ENCODE measurements at places on chromosomes 11 and 22.

- no peak for DNase-seq
Observed at GRCh38 chr22:36325154-36326031, 62.4 kb downstream of the MYH9 start.

GRCh38 chr11:80155412-80156017 is 714.7 kb upstream of the TENM4 start:
- DNase-seq: no peak

DNA sequence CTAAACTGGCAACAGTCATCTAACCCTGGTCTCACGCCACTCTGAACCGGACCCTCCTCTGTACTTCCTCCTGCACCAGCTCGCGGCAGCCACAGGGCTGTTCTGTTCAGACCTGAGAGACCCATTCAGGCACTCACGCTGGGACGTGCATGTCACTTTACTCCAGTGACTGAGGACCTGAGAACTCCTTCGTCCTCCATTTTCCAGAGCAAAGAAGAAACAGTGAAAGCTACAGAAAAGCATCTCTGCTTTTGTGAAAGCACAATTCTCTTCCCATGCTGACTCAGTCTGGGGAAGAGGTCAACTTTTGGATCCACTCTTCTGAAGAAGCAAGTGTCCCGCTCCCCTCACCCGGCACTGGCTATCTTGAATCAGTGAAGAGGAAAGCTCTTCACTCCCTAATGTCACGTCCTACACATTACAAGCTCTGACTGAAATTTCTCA is 24.5 kb downstream of the PISD start:
- no peak for DNase-seq

DNA sequence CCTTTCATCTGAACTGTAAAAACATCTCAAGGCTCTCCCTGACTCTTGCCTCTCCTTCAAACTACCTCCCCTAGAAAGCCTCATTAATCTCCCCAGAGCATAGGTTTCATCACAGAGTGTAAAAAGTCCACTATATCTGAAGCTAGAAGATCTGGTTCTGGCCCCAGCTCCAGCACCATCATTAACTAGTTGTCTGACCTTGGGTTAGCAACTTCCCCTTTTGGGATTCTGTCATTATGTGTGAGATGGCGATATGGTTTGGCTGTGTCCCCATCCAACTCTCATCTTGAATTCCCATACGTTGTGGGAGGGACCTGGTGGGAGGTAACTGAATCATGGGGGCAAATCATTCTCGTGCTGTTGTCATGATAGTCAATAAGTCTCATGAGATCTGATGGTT is 97.3 kb downstream of the KCNC1 start:
- no peak for DNase-seq

DNA sequence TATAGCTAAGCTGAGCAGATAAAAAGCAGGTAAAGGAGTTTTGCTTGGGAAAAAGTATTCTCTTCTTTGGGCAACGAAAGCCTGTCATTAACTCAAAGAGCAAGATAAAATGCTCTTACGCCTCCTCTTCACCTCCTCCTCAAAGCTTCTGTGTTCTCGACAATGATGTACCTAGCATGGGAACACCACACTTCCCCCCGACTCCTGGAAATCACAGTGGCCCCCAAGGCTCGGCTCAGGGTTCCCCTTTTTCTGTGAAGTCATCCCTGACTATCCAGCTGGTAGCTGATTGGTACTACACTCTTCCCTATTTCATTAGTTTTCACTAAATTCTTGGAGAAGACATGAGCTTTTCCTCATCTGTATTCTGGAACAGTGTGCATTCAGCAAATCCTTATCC is 336.1 kb downstream of the LARGE1 start:
- DNase-seq: no peak

DNA sequence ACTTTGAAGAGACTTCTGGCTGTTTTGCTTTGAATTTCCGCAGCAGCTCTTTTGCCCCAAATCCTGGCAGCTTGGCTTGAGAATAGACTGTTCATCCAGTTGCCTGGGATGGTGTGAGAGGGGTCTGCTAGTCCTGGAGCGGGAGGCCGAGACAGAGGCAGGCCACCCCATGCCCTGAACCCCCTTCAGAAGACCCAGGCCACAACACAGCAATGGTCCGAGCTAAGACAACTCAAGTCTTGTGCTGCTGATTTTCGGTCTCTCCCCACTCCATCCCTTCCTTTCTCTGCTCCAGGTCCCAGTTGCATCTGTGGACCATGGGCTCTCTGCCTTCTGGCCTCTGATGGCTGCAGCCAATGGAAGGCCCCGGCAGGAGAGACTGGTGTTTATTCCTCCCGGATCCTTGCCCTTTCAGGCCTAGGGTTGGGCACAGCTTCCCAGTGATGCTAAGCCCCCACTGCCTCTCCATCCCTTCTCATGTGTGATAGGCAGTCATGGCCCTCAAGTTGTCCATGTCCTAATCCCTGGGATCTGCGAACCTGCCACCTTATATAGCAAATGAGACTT is 31.9 kb upstream of the TP53I11 start:
- DNase-seq: no peak

GRCh38 chr22:45336971-45337431 is 27.3 kb downstream of the FAM118A start:
- DNase-seq: no peak

- DNase-seq: no peak
Observed at GRCh38 chr11:73386016-73386415, 9.8 kb downstream of the RELT start.

GRCh38 chr22:43862074-43862881 is at the start of gene SULT4A1:
SULT4A1 (minus strand) TSS chr22:43862513; CDS start chr22:43862382, 131 bp downstream.
- DNase-seq: no peak

- no peak for DNase-seq
Observed at GRCh38 chr11:32706985-32707741, 87.3 kb downstream of the CCDC73 start.

DNA sequence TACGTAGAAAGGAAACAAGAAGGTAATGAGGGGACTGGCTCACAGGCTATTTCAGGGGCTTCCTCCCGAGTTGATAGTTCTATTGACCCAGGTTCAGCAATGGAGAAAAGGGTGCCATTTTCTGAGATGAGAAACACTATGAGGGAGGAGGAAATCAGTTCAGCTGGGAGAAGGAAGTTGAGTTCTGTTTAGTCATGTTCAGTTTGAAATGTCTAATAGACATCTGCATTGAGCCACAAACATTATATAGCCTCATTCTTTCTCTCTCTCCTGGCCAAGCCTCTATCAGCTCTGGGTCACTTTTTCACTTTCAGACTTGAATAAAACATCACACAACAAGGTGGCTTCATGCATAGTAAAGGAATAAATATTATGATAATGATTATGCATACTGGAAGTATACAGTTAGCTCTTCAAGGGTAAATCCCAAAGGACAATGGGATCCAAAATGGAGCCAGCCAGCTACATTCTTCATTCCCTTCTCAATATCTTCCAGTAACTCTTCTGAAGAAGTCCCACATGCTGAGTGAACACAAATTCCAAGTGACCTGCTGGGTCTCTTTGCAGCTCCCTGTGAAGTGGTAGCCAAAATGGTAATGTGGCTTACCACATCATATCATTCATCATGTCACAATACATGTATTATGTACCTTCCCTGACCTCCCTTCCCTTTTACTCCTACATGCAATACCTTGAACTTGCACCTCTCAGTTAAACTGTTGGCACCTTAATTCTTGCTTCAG is 80.9 kb upstream of the CD44 start:
- DNase-seq: no peak

DNA sequence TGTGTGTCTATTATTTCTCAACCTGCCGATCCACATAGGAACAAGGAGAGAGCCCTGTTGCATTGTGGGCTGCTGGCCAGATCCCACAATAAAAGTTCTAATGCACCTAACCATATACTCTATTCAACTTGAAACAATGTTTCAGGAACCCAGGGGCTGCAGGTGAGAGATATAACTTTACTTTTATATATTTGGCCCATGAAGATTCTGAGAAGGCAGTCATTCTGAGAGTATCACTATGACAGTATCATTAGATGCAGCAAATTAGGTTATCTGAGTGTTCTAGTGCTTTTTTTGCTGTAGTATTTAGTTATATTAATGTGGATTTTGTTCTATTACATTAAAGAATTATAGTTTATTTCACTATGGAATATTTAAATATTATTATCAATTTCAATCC is 655.1 kb upstream of the ARHGAP42 start:
- DNase-seq: no peak

DNA sequence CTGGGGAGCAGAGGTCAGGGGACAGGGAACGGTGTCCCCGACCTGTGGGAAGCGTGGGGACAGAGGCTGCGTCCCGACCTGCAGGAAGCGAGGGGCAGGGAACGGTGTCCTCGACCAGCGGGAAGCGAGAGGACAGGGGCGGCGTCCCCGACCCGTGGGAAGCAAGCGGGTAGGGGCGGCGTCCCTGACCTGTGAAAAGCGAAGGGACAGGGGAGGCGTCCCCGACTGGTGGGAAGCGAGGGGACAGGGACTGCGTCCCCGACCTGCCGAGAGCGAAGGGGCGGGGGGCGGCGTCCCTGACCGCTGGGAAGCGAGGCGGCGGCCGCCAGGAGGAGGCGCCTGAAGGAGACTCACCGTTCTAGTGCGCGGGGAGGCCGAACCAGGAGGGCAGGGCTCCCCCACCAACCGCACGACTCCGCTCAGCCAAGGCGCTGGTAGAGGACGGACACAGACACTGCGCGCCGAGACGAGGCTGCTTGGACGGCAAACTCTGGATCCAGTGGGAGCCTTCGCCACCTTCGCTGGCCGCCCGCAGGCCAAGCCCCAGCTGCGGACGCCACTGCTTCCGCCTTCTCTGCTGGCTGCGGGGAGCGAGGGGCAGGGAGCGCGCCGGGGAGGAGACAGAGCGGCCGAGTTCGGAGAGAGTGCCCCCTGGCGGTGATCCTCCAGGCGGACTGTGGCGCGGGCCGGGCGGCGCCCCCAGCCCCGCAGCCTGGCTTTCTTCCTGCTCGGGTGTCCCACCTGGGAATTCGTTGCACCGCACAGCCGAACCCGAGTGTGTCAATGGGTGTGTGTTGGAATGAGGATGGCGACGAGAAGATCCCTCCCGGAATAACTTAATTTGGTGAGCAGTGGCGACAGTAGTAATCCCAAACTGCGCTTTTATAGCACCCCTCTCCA is at the start of gene TRAF6:
TSS of gene TRAF6 (minus strand) at position 579 of the 900 bp plus-strand sequence. CDS start 8,757 bp downstream, outside the sequence.
- DNase-seq: peak; percentile 30

DNA sequence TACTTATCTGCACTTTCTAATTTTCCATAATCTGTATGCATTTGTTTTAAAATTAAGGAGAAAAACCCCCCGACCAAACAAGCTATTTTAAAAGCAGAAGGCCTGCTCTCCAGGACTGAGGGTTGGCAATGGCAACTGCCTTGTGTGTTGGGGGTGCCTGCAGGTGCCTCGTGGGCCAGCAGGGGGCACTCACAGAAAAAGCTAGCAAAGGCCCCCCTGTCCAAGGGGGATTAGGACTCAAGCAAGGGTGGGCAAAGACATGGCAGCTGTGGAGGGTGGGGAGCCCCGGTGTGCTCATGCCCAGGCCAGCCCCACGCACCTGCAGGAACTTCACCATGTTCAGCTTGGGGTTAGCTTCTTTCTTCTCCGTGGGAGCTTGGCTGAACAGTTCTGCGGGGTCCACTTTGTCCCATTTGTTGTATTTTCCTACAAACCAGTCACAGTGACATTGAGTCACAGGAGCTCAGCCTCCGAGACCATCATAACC is 10.3 kb downstream of the TOP3B start:
- DNase-seq: no peak

GRCh38 chr11:2298795-2299761 is 2.6 kb downstream of the C11orf21 start:
- DNase-seq: no peak

- peak; percentile 22 for DNase-seq
Observed at GRCh38 chr11:78841456-78842060, 266.9 kb upstream of the NARS2 start.

Data from DMS 273 treated with DMSO at 0.1 percent for 48 hours (cell line).